Fibroblast of skin of scalp (primary cell): ENCODE measurements at places on chromosomes 6 and 20.

DNA sequence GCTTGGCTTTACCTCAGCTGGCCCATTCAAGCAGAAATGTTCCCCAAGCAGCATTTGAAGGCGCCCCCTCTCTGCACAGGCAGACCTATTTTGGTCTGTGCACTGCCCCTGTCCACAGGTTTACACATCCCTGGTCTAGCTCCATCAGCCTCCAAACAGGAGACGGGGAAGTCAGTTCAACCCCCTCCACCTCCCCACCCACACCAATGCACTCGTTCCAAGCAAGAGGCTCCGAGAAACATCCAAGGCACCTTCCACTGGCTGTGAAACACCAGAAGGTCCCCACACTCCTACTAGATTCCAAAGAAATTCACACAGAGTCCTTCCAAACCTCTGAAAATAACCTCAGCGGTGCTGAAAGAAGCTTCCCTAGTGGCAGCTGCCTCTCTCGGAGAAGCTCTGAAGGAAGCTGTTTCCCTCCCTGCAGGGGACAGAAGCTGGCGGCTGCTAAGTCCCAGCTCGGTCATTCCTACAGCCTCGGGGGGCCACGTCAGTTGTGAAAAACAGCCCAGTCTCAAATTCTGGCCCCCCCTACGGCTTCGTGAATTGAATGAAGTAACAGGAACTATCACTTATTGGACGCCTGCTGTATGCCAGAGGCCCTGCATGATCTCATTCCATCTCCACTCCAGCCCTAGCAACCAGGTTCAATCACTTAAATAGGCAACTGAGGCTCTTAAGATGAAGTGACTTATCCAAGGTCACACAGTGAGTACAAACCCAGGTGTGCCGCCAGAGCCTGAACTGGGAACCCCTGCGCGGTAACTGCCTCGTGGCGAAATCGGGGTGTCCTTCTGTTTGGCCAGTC, 815 bp downstream of the SPATA2 start:
- no peak for DNase-seq

GRCh38 chr20:1331101-1331500, 2.2 kb upstream of the SDCBP2 start:
- DNase-seq = no peak

- no peak for DNase-seq
Observed at GRCh38 chr6:67854098-67854497, 781.0 kb upstream of the ADGRB3 start.

GRCh38 chr6:111631903-111632460, 26.3 kb upstream of the TRAF3IP2 start:
- no peak for DNase-seq

DNA sequence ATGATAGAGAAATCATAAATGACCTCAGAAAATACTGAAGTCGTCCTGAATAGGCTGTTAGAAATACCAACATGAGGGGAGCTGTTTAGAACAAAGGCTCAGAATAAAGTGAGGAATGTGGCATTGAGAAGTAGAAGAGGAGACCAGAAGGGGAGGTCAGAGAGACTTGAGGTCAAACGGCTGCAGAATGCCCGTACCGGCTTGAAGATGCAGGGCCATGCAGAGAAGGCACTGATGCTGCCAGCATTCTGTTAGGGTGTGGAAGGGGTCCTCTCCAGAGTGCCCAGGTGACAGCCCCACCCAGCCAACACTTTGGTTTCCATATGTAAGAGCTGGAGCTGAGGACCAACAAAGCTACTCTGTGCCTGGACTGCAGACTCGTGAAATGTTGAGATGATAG, 570.9 kb downstream of the CDH26 start:
- no peak for DNase-seq

- no peak for DNase-seq
Observed at GRCh38 chr6:132712366-132712765, 1.5 kb downstream of the VNN1 start.

GRCh38 chr6:958488-958887, 265.5 kb upstream of the EXOC2 start:
- peak; percentile 86 for DNase-seq

DNA sequence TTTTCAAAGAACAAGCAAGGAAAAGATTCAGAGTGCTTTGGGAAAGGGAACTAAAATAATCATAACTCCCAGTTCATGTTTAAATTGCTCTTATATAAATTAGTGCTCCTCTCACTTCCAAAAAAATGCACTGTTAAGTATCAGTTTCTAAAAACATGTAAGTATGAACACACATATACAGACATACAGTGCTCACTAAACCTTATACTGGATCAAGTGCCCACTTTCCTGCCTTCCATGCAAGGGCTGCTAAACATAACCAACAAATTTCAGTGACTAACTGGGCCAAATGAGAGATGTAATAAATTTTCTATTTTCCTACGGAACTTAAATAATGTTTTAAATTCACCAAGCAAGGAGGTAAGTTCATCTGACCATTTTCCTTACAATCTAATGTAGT, 6.4 kb downstream of the TFAP2A start:
- DNase-seq = no peak

- no peak for DNase-seq
Observed at GRCh38 chr20:17725094-17725835, 25.5 kb downstream of the BANF2 start.

DNA sequence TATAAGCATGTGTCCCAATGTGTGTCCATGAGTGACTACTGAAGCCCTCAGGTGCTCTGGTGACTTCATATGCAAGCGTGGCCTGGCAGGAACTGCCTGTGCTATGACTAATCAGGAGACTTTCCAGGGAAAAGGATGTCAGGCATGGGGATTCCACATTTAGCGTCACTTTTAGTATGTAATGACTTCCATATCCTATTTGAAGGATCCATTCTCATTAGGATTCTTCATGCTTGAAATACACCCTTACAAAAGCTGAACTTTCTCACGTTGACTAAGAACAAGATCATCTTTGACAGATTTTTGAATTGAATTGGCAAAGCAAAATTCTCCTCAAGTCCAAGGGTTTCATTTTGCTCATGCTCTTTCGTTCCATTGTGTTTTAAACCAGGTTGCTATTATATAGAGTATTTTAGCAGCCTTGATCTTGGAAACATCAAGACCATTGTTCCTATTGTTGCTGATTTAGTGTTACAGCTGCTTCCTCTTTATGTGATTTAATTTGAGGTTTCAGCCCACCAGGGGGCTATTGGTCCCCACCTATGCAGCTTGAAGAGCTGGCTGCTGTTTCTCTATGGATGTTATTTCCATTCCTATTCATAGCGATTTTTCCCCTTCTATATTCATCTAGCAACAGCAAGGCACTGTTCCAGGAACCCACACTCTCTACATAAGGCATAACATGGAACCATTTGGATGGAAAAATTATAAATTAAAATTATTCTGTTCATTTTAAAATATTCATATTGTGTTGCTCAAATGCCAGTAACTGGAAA, 418.6 kb downstream of the CDKAL1 start:
- DNase-seq = peak; percentile 67

- no peak for DNase-seq
Observed at GRCh38 chr6:21739838-21740237, 146.3 kb downstream of the SOX4 start.

DNA sequence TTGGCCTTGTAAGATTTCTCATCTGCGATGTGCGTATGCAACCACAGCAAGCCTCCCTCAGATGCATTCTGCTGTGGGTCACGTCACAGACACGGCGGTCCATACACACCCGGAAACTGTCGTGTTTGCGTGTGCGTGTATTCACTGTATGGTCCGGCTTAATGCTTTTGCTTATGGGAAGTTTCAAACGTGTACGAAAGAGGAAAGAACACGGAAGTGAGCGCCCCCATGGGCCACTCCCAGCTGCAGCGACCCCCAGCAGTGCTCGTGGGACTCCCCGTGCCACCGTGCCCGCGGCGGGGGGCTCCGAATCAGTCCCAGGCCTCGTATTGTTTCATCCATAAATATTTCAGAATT, 10.2 kb downstream of the DLL1 start:
- no peak for DNase-seq

DNA sequence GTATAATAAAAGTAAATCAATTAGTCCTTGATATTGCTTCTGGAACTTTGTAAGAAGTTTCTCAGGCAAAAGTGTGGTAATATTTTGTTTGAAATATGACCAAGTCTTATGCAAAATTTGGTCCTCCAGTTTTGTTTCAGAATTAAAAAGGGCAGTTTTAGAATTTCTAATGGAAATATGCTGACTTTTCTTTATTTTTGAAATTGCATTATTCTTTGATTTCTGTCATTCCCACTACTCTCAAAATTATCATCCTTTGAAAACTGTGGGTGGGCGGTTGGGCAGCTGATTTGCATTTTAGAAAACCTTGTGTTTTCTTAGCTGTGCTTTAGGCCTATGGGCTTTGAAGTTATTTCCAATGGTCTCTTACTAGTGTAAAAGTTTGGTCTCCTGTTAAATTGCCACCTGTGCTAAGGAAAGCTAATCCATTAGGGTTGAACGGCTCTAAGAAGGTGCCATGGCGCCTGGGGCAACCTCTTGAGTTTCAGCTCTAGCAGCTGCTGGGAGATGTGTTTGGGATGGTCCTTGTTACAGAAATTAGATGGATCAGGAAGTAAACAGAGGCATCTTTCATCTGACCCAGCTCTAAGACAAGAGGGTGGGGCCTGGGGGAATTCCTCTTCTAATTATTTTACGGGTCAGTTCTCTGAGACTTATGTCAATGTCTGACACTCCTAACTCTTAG, 880.8 kb upstream of the SLC35B3 start:
- DNase-seq = no peak

GRCh38 chr6:10310826-10311225, 104.0 kb downstream of the TFAP2A start:
- no peak for DNase-seq

- DNase-seq = no peak
Observed at GRCh38 chr20:24657878-24658620, 188.6 kb downstream of the SYNDIG1 start.

- DNase-seq = no peak
Observed at GRCh38 chr6:110688661-110689268, 126.5 kb downstream of the CDK19 start.

GRCh38 chr6:109912118-109912517, 66.0 kb upstream of the GPR6 start:
- DNase-seq = no peak

- DNase-seq = no peak
Observed at GRCh38 chr20:36493801-36494114, 47.6 kb upstream of the MYL9 start.

- no peak for DNase-seq
Observed at GRCh38 chr6:105344881-105345370, 58.0 kb downstream of the PREP start.

DNA sequence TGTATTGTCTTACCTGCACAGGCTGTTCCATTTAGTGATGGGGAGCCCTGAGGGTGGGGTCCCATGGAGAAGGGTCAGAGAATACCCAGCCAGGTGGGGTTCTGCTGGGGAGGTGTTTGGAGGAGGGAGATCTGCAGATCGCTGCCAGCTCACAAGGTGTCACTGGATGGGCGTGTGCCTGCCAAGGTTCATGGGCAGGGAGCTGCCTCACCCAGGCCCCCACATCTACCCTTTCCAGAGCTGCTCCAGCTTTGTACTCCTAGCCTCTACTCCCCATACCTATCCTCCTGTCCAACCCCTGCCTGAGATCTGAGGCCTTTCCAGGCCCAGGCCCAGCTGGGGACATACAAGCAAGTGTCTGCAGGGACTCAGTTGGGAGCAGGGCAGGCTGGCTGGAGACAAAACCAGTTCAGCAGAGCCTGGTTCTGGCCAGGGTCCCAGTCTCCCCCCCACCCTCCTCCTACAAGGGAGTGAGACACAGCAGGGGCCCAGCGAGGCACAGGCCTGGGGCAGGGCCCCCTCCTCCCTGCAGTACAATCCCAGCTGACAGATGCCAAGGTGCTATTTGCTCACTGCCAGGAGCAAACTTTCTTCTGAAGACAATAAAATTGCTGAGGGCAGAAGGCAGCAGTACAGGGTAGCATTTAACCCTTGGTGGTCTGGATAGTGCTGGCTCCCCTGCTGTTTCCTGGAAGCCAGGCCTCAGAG, 19.7 kb downstream of the SPDEF start:
- DNase-seq = no peak

DNA sequence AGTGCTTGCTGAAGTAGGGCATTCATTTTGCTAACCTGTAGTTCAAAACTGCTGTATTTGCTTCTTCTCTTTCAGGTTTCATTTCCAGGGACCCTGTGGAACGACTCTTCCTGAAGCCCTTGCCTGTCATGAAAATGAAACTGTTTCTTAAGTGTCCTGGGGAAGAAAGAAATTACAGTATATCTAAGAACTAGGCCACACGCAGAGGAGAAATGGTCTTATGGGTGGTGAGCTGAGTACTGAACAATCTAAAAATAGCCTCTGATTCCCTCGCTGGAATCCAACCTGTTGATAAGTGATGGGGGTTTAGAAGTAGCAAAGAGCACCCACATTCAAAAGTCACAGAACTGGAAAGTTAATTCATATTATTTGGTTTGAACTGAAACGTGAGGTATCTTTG, 3.4 kb upstream of the NOL7 start:
- DNase-seq = no peak

- peak; percentile 52 for DNase-seq
Observed at GRCh38 chr20:1434571-1435336, 31.9 kb downstream of the NSFL1C start.

DNA sequence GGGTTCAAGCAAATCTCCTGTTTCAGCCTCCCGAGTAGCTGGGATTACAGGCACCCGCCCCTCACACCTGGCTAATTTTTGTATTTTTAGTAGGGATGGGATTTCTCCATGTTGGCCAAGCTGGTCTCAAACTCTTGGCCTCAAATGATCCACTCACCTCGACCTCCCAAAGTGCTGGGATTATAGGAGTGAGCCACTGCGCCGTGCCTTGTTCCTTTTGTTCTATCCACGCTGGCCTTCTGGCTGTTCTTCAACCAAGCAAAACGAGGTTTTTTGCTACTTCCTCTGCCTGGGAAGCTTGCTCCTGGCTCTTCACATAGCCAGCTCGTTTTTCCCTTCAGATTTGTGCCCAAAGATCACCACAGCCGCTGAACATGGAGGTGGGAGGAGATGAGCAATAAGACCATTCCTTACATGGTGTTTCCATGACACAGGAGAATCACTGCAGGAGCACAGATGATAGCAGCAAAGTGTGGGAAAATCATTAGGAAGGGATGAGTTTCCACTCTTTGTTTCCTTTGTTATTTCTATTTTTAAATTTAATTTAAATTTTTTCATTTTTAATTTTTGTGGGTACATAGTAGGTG, 201.0 kb upstream of the ZNF217 start:
- DNase-seq = peak; percentile 49

GRCh38 chr20:14925300-14925699, 587.9 kb upstream of the FLRT3 start:
- peak; percentile 72 for DNase-seq

GRCh38 chr20:34282041-34282440, 21.1 kb downstream of the AHCY start:
- DNase-seq = no peak

DNA sequence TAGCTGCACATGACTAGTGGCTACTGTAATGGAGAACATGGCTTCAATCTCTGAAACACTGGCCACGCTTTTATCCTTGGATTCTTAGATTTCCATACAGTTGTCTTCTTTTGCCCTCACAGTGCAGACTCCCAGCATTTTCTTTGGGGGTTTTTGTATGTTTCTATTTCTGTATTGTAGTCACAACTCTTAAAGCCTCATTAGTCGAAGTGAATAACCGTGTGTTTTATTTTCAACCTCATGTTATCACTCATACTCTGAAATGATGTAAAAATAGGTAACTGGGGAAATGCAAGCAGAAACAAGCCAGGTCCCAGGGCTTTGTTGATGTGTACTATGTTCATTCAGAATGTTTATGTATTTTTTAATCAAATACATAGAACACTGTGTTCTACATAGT, 162.9 kb downstream of the JARID2 start:
- DNase-seq = no peak

- DNase-seq = no peak
Observed at GRCh38 chr6:137928286-137928685, 61.2 kb downstream of the TNFAIP3 start.

GRCh38 chr20:62046431-62046830, 19.2 kb downstream of the TAF4 start:
- no peak for DNase-seq
